ENCODE measurements at places on chromosomes 7 and 10.

DNA sequence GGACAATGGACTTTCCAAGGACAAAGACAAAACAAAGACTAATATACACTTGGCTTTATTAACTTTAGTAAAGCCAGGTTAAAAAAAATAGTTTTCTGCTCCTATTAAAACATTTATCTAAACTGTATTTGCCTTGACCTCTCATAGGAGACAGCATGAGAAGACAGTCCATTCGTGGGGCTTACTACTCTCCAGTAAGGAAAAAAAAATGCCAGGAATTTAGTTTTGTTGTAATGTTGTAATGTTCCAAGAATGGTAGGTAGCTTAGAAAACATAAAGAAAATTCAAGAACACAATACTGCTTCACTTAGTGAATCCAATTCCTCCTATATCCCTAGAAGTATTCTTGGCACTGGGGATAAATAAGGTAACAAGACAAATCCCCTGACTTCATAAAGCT, 81.7 kb downstream of the KMT2C start:
- DNase-seq: no peak

GRCh38 chr10:43029043-43029442, 47.8 kb upstream of the RET start:
- no peak for DNase-seq

- no peak for DNase-seq
These were observed 53.1 kb downstream of the SLC16A12 start for GRCh38 chr10:89482256-89482655.

DNA sequence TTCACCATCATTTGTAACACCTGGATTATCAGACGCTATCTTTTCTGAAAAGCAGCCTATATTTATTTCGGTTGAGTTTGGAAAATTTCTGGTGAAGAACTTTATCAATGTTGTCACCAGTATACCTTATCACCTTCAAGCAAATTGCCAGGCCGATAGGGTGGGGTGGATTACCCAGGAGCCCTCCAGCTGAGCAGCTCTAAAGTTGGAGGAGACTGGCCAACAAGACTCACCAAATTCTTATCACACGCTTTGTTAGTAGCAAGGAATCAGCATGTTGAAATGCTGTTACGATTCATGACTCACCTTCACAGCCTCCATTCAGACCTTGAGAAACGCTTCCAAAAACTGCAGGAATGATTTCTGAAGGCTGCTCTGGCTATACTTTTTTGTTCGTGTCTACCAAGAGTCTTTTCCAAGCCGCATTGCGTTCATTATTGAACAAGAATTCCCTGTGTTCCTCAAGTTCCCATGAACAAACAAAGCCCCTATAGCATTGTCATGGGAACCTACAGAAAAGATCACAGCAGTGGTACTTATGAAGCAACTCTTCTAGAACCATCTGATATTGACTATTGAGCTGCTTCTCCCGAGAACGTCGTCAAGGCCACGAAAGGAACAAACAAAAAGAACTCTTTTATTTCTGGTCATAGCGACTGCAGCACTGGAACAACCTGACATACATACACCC, 291.4 kb downstream of the SFMBT2 start:
- no peak for DNase-seq

- DNase-seq: no peak
These were observed 12.7 kb downstream of the CUL1 start for GRCh38 chr7:148711191-148712102.

- no peak for DNase-seq
These were observed 19.4 kb downstream of the KAZALD1 start for GRCh38 chr10:101080933-101081931.

GRCh38 chr10:15363031-15363430, 8.1 kb downstream of the FAM171A1 start:
- no peak for DNase-seq

GRCh38 chr10:65565246-65565645, 1360.6 kb upstream of the LRRTM3 start:
- DNase-seq: no peak

DNA sequence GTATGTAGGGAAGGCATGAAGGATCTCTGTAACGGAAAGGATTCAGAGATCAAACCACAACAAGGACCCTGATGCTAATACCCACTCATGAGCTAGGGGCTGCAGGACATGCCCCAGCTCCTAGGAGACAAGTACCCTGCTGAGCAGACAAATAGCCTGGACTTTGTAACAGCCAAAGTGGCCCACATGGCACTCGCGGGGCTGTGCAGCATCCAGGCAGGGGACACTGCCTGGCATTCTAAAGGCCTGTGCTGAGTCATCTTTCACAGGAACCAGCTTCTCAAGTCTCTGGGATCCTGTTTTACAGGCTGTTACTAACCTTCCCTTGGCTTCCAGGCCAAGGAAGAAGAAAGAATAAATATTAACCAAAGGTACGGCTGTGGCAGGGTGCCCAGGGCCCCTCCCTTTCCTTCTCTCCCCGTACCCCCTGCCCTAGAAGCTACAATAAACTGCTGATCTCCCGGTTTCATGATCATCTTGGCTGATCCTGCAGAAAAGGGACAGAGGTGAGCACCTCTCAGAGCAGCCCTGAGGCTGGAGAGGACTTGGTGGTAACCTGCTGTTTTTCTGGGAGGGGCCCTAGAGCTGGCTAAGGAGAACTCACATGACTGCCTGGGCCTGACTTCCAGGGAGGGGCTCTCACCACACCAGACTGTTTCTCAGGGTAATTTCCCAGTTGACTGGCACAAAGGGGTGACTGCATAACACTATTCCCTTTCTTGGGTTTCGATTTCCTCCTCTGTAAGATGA, 4.2 kb upstream of the RPEL1 start:
- DNase-seq: no peak

DNA sequence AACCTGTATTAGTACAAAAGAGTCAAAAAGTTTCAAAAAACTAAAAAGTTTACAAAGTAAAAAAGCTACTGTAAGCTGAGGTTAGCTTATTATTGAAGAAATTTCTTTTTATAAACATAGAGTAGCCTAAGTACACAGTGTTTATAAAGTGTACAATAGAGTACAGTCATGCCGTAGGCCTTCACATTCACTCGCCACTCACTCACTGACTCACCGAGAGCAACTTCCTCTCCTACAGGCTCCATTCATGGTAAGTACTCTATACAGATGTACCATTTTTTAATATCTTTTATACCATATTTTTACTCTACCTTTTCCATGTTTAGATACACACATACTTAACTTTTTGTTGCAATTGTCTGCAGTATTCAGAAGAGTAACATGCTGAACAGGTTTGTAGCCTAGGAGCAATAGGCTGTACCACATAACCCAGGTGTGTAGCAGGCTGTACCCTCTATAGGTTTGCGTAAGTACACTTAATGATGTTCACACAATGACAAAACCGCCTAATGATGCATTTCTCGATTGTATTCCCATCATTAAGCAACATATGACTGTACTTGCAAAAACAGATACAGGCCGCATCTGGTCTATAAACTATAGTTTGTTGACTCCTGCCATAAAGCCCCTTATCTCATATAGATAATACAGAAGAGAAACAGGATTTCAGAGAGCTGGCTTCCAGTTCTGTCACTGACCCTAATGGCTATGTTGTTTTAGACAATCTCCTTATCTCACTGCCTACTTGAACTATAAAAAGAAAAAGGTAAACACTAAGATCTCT, 438.8 kb downstream of the HTR7 start:
- no peak for DNase-seq

- DNase-seq: no peak
These were observed 43.2 kb downstream of the SRRM3 start for GRCh38 chr7:76244781-76245391.

GRCh38 chr10:63133821-63134557, 861 bp downstream of the NRBF2 start:
- no peak for DNase-seq

GRCh38 chr10:79982362-79982800, 33.5 kb upstream of the SFTPD start:
- no peak for DNase-seq

DNA sequence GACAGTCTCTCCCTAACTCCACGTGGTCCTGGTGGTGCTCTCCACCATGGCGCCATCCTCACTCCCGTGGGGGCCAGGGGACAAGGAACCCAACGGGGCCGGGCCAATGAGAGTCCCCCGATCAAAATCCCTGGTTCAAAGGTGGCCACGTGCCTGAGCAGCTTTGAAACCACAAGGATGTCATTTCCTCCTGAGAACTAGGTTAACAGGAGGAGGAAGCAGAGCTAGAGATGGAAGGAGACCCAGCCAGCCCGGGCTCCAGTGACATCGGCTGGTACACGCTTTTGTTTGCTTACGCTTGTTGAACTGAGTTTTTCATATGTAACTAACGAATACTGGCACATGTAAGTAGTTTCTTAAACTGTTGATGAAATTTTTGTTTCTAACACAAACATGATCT, 61.7 kb downstream of the PRPF18 start:
- DNase-seq: no peak

- no peak for DNase-seq
These were observed 753.4 kb downstream of the NRG3 start for GRCh38 chr10:82628373-82628772.

DNA sequence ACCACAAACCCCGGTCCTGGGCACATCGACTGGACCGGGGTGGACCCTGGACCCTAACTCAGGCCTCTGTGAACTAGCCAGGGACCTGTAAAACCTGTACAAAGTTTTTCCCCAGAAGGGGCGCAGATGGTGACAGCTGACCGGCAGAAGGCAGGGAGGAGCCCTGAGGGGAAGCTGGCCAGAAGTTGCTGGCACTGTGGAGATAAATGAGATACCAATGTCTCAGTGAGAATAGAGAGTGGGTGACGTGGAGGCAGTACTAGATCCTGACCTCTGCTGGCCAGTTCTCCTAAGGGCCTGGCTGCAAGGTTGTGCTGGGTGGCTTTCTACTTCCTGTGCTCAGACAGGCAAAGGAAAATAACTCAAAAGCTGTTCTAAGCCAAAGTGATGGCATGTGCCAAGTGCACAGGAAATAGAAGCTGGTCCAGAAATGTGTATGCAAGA, 10.6 kb upstream of the TSPAN14 start:
- DNase-seq: no peak

DNA sequence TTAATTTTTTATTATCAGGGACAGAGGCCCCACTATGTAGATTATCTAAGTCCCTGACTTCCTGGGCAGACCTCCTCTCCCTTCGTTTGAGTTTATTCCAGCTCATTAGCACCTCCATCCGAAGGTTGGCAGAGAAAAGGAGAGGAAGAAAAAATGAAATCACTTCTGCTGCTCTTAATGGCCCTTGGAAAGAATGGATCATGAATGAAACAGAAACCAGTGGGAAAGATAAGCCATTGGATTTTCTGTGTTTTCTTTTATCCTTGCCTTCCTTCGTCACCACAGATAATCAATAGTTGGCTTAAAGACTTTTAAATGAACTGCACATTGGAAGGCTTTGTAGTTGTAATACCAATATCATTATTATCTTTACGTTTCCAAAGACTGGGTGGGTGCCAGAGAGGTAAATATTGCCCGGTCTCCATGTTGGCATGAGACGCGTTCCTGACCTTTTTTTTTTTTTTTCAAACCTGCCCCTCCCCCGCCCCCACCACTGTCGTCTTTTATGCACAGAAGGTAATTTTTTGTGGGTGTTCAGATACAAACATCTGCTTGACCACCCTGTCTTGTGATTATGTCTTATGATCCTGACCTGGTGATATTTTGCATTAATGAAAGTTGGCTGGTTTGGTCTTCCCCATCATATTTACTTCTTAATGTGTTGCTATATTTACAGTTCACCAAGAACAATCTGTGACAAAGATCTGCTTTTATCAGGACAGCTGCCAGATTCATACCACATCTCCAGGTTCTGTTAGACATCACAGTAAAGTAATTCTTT, 116.8 kb downstream of the ARID5B start:
- no peak for DNase-seq

- no peak for DNase-seq
These were observed 26.8 kb downstream of the GOLGA7B start for GRCh38 chr10:97876402-97876801.

DNA sequence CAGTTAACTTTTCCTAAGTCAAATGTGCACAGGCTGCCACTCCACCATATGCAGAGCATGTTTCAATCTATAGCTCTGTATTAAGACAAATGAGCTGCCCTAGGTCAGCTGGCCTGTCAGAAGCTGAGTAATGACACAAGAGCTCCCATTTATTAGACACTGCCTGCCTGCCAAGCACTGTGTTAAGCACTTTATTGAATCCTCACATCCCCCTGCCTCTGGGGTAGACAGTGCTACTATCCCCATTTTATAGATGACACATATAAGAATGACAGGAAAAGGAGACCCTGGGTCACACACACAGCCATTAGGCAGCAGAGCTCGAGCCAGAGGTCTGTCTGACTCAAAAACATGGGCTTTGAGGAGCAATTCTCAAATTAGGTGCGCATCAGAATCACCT, 179.8 kb upstream of the PDE1C start:
- DNase-seq: no peak

DNA sequence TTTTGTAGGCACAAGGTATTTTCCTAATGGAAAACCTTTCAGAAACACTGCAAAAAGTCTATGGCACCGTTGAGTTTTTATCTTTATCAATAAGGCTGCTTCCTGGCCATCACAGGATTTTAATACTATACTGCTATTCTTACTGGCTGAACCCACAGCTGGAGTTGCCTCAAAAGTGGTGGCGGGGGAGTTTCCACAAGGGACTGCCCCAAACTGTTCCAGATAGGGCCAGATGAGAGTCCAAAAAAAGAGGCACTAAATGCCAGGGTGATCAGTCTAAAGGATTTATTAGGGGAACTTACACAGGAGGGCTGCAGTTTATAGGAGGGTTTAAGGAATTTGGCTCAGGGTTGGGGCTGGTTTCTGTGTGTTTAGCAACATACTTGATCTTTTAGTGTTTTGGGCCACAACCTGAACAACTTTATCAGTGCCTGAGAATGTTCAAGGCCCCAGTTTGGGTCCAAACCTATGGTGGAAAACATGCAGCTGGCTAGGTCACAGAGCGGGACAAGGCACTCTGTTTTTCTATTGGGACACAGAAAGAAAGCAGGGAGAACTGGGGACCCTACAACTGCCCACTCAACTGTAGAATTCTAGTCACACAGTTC, 41.4 kb downstream of the STAM start:
- no peak for DNase-seq

- DNase-seq: no peak
These were observed 4.3 kb upstream of the TRPV6 start for GRCh38 chr7:142889816-142890215.

- no peak for DNase-seq
These were observed 58.8 kb upstream of the SRRM3 start for GRCh38 chr7:76142861-76143260.

DNA sequence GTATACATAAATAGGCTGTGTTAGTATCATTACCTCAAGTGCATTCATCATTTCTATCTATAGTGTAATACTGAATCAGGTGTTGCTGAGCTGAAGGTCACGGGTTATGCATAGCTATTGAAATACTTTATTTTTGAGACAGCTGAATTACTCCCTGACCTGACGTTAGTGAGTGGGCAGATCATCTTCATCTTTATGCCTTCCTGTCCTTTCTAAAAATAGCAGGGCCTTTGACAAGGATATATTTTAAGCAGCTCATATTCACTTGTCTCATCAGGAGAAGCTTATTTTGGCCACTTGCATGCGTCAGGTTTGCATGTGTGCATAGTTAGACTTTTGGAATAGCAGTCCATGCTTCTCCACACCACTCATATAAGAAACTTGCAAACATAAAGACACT, 63.6 kb upstream of the DKK1 start:
- DNase-seq: no peak

Data from NCI-H526 treated with DMSO at 0.1 percent for 48 hours (cell line).